G401 (cell line): ENCODE measurements at places on chromosomes 4 and X. TPM values are rescaled to one million over a fixed set of nuclear protein-coding genes. Genes with fewer than 3 reads are reported as not detected.

DNA sequence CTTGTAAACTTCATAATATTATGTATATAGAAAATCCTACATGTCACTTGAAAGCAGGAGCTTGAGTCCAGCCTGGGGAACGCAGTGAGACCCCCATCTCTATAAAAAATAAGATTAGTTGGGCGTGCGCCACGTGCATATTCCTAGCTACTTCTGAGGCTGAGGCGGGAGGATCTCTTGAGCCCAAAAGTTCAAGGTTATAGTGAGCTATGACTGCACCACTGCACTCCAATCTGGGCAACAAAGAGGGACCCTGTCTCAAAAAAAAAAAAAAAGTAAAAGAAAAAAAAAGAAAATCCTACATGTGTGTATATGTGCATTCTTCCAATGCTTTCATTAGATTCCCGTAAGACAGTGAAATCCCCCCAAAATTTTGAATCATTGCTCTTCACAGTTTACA, 1.7 kb downstream of the SEC31A start:
- DNase-seq, result no peak

Gene TREX2
- total RNA-seq, result not detected in 2 replicates

- DNase-seq, result no peak
Observed at GRCh38 chr4:123783921-123784320, 387.3 kb downstream of the SPRY1 start.

Gene PDCL2
- total RNA-seq, result not detected in 2 replicates

DNA sequence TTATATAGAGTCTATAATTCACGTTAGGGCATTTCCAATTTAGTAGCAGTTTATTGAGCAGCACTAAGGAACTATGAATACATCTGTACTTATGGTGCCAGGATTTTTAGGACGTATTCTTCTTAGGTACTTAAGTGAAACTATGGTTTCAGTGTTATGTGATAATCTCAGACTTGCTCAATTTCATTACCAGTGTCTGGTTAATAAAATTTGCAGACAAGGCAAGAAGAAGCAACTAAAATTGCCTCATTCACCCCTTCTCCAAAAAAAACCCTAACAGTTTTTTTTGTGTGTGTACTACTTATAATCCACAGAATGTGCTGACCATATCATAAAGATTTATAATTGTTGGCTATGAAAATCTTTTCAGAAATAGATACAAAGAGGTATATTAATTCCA, 6.0 kb upstream of the CXCL10 start:
- DNase-seq, result no peak

- no peak for DNase-seq
Observed at GRCh38 chr4:154720618-154721267, 23.1 kb upstream of the LRAT start.

Gene RBMXL3
- total RNA-seq, result not detected in 2 replicates

DNA sequence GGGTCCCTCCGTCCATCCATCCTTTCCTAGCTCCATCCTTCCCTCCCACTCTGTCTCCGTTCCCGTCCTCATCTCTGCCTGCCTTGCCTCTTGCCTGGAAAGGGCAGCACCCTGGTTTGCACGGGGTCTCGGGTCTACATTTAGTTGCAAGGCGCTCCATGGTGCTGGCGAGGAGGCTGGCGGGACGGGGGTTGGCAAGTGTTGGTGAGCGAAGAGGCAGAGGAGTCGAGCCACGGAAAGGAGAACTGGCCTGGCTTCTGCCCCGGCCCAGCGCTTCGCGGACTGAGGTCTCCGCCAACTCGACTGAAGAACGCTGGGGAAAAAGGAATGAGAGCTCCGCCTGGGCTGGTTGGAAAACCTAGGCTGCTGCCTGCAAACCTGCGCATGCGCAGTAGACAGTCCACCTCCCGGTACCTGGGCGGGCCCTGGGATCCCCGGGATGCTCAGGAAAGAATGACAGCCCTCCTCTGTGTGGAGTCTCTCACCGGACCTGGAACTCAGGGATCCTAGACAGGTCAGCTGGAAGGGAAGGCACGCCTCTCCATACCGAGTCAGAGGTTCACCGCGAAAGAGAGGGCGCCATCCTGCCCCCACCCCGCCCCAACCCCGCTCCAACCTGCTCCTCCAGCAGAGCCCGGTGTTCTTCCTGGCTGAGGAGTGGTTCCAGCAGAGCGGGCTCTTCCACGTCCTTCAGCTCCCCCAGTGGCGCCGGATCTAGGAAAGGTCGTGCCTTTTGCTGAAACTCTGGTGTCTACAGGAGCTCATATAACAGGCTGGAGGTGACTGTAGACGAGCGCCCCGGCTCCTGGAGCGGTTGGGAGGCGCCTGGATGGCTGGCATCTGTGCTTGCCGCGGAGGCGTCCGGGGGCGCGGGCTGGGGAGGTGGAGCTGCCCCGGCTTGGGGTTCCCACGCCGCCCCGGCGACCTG, 6.0 kb downstream of the FRG2 start:
- DNase-seq, result peak; percentile 84

- no peak for DNase-seq
Observed at GRCh38 chr4:2064276-2064991, 5.3 kb downstream of the NAT8L start.

Gene TRAM1L1
- 0.92 and 1.0 TPM in 2 replicates for total RNA-seq

DNA sequence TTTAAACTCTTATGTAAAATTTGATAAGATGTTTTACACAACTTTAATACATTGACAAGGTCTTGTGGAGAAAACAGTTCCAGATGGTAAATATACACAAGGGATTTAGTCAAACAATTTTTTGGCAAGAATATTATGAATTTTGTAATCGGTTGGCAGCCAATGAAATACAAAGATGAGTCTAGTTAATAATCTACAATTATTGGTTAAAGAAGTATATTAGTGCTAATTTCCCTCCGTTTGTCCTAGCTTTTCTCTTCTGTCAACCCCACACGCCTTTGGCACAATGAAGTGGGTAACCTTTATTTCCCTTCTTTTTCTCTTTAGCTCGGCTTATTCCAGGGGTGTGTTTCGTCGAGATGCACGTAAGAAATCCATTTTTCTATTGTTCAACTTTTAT, at the start of gene ALB:
Gene ALB, plus strand, starts transcription at position 246 of the 400 bp plus-strand sequence. Its CDS starts 41 bp downstream, at position 287.
- DNase-seq, result no peak

DNA sequence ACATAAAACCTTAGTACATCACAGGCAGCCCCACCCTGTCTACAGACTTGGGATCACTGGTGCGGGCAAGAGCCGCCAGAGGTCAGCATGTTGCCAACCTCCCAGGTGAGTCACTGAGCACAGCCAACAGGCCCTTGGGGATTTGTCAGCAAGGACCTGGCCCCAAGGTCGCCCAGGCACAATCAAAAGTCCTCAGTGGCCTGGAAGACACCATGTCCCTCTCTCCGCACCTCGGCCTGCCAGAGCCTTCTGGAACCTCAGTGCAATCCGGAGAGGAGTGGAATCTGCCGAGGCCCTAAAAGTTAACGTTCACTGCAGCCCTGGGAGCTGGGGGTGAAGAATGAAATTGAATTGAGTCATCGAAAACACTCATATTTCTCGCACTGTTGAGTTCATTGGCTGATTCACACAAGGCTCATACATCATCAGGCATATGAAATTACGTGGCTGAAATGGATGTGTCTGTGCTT, 74.3 kb downstream of the WFS1 start:
- DNase-seq, result peak; percentile 35

DNA sequence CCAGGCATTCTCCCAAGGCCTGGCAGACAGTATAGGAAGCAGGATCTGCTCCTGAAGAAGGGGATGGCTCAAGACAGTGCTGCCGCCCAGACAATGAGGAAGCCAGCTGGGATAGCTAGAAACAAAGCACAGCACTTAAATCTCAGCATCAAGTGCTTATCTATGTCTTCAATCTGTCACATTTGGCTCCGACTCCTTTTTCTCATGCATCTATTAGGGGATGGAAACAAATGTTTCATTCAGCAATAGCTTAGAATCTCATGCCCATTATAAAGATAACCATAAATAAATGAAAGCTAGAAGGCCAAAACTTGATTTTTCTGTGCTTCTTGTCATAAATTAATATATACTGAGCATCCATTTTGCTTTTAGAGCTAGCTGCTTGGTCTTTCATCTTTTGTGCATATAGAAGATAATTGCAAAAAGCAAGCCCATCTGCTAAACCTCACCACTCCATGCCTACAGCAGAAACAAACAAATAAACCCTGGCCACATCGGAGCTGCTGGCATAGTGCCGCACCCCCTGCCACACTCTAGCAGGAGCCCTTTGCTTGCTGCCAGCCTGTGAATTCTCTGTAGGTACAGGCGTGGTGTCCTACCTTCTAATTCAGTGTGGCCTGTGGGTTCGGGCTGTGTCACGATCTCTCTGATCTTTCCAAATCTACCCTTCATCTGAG, 75.9 kb downstream of the AASDH start:
- DNase-seq, result peak; percentile 68

- DNase-seq, result no peak
Observed at GRCh38 chrX:115067812-115068211, 50.4 kb upstream of the IL13RA2 start.

DNA sequence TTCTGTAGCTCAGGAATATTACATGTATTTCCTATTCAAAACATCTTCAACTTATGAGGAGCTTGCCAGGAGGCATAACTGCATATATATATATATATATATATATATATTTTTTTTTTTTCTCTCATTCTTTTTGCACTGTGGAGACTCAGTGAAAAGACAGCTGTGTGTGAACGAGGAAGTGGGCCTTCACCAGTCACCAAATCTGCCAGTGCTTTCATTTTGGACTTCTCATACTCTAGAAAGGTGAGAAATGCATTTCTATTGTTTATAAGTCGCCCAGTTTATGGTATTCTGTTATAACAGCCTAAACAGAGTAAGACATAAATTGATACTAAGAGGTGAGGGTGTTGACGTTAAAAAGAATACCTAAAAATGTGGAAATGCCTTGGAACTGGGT, 710.6 kb downstream of the TRAM1L1 start:
- DNase-seq, result no peak

DNA sequence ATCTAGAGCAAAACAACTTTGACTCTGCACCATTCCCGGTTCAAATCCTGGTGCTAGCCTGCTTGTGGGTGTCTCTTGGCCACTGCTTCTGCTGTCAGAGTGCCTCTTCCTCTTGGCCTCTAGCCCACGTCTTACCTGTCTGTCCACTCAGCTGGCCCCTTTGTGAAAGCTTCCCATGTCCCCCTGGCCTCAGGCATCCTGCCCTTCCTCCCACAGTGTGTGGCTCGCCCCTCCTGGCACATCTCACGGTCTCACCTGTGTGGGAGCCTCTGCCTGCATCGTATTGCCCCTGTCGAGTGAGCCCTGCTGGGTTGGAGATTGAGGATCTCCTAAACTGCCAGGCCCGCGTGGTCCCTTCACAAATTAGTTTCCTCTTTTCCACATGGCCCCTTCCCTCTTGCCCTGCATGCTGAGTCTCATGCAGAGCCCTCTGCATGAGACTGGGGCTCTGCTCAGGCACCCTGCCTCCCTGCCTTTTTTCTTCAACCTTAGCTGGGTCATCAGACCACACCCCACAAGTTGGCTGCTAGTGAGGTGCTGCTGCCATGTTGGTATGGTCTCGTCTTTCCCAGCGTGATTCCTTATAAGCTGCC, 53.7 kb upstream of the TADA2B start:
- DNase-seq, result no peak

Gene MAGEC1
- total RNA-seq, result not detected in 2 replicates

DNA sequence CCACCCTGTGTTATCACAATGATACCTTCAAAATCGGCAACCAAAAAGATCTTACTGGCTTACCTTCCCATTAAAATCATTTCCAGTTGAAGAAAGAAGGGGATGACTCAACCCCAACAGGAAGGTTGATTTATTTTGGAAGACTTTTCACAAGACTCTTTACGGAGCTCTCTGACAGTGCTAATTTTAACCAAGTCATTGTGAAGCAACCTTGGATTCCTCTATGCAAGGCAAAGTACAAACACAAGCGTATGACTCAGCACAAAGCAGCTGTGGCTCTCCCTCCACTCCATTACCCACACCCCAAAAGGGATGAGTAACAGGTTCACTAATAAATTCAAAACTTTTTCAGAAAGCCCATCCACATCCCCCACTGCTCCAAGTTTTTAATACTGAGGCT, 213.8 kb upstream of the FGF13 start:
- no peak for DNase-seq

Gene FATE1
- not detected in 2 replicates for total RNA-seq

Gene ETFDH
- total RNA-seq, result 10.5 and 17.1 TPM in 2 replicates

DNA sequence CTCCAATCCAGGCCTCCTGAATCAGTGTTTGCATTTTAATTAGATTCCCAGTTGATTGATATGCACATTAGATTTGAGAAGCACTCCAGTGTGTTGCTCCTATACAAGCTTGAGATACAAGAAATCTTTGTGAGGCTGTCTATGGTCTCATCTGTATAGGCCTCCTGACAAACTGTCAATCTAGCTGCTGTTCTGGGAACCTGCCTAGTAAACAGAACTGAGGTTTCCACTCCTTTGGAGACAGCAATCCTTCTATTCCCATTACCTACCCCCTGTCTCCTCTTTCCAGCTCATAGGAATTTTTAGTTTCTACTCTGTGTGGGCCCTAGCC, 306.1 kb upstream of the EMCN start:
- no peak for DNase-seq

Gene TLR2
- not detected in 2 replicates for total RNA-seq

DNA sequence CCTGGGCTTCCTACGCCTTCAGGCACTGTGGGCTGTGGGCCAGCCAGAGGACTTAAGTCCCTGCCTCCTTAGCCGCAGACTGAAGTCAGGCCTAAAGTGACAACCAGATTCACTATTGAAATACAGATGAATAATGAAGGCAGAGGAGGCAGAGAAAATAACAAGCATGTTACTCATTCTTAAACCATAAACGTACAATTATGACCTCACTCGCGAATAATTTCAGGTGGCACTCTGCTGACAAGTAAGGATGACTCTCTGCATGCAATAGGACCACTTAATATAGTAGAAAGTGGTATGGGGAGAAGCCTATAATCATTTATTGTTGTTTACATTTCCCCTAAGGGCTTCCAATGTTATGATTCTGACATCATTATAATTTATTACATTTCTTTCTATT, 409.2 kb upstream of the FGF13 start:
- no peak for DNase-seq

Gene L1CAM
- total RNA-seq, result 31.3 and 34.0 TPM in 2 replicates

DNA sequence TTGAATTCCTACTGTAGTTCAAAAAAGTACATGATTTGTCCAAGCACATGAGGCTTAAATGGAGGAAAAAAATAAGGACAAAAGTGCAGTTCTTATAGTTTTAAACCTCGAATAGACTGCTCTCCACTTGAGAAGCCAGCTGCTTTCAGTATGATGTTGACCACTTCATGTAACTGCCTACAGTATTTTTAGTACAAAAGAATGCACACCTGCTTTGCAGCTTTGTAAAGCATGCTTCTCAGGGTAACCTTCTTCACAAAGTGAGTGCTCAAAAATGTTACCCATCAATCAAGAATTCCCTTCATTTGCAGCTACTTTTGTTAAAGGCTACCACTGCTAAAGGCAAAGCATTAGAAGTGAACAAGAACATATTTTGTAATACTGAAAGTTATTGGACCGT, 83.4 kb upstream of the FAM47B start:
- DNase-seq, result no peak

GRCh38 chrX:68048774-68049173, 384.5 kb downstream of the OPHN1 start:
- no peak for DNase-seq

Gene SLC10A3
- 12.6 and 24.0 TPM in 2 replicates for total RNA-seq

Gene AWAT2
- total RNA-seq, result not detected in 2 replicates

Gene NWD2
- not detected in 2 replicates for total RNA-seq

- no peak for DNase-seq
Observed at GRCh38 chrX:37641859-37642258, 43.7 kb upstream of the XK start.

Gene GDI1
- 51.4 and 57.6 TPM in 2 replicates for total RNA-seq

GRCh38 chr4:27360790-27361267, 500.2 kb downstream of the STIM2 start:
- no peak for DNase-seq

Gene ASB12
- total RNA-seq, result not detected in 2 replicates
